Midbrain (tissue), 1 donor: ENCODE measurements at places on chromosomes 6 and 20.

GRCh38 chr20:20797521-20798310 is 85.3 kb upstream of the RALGAPA2 start:
- DNase-seq: no peak

DNA sequence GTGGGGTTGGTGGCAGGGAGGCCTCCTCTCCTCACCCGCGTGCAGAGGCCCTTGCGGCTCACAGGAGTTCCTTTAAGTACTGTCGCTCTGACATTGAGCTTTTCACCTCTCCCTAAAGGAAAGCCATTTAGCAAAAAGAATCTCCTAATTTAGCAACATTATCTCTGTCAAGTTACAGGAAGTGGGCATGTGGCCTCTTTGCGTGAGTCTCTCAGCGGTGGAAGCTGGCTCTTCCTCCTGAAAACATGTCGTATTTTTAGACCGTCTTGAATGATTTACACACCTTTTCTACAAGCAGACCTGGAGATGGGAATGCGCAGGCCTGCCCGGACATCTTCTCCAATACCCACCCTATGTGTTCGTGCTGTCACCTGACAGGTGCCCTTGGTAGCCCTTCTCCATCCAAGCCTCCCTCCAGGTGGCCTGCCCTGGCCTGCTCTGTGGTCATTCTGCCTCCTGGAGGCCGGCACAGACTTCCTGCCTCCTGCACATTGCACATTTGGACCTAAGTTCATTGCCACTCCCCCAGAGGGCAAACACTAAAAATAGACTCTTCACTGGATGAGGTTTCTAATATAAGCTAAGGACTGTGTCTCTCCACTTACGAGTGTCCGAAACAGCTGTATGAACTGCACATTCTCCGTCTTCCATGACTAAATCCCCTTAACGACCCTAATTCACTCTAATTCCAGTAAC is 18.5 kb upstream of the PHACTR3 start:
- no peak for DNase-seq

GRCh38 chr6:114288701-114289495 is 53.9 kb downstream of the HS3ST5 start:
- DNase-seq: peak; percentile 34

DNA sequence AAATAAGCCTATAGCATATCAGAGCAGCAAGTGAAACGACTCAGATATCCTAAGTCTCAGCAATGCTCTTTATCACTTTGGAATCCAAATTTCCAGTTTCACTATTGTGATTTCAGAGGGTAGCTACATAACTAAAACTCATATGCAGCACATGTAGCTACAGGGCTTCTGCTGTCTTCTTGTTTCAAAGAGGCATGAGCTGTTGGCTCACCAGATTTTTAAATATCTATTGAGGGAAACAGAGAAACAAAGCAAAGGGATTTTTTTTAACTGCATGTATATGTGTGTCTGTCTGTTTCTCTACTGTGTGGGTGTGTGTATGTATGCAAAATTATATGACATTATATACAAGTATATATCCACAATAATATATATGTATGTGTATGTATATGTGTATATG is 258.4 kb downstream of the HDGFL1 start:
- no peak for DNase-seq

- peak; percentile 2 for DNase-seq
Measured at GRCh38 chr20:23782366-23782983, 31.7 kb upstream of the CST1 start.

DNA sequence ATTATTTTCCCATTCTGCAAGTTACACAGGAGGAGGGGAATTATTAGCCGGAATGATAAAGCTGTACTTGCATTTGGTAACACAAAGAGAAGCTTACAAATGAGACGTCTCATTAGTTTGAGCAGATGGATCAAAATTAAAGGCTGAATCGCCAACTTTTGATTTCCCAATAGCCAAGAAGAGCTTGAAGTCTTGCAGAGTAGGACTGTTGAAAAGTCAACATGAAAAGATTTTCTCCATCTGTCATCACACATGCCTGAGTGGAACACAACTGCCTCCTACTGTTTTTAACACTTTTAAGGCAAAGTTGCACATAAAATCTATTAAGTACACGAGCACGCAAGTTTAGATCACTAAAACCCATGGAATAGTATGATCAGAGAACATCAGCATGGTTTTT is 176.2 kb downstream of the ASCC3 start:
- DNase-seq: no peak

DNA sequence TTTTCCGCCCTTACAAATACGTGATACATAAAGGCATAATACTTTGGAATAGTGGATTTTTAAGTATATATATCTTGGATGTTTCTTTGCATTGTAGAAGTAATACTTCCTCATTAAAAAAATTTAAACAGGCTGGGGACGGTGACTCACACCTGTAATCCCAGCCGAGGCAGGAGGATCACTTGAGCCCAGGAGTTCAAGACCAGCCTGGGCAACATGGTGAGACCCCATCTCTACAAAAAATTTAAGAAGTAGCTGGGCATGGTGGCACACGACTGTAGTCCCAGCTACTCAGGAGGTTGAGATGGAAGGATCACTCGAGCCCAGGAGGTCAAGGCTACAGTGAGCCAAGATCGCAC is 38.6 kb upstream of the RNF8 start:
- no peak for DNase-seq

DNA sequence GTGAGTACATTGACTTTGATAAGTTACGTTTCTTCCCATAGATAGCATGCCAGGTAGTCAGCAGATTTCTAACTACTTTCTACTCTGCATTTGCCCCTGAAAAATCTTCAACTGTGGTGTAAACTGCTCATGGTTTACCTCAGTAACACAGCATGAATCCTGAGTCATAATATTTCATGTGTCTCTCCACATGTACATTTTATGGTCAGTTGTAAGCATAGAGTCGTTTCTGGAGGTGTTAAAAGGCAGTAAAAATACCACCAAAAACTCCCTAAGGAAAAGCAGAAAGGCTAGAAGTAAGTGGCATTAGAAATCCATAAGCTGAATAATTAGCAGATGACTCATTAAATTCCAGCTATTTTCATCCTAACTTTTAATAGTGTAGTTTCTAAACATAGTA is 4.1 kb upstream of the GPR63 start:
- no peak for DNase-seq

GRCh38 chr6:27642744-27643456 is 170.0 kb upstream of the ZNF184 start:
- DNase-seq: no peak

GRCh38 chr6:45983062-45983461 is 32.6 kb downstream of the CLIC5 start:
- DNase-seq: no peak

GRCh38 chr20:57330998-57331397 is 1.4 kb downstream of the SPO11 start:
- DNase-seq: peak; percentile 62

- DNase-seq: no peak
Measured at GRCh38 chr20:1203630-1204029, 376 bp downstream of the C20orf202 start.

DNA sequence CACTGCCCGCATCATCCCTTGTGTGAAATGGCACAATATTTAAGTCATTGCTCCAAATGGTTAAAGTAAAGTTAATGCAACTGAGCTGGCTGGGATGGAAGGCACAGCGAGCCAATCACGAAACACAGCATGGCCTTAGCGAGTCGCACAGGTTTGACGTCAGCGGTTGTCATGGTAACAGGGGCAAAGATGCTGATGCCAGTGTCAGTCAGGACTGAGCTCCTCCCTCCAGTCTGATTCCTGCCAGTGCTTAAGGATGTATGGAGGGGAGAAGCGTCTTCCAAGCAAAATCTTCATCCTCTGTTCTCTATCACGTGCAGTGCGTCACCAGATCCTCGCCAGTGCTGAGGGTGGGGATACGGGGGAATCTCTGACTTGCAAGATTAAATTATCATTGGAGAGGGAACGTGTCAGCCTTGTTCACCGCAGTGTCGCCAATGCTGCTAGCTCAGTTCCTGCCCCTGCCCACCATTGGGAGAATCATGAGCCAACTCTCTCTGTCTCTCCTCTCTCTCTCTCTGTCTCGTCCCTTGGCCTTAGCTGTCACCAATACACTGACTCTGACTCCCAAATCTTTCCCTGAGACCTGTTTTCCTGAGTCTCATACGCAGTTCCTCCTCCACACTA is 24.5 kb downstream of the TSPYL4 start:
- DNase-seq: peak; percentile 94

GRCh38 chr6:128337619-128338018 is 182.8 kb downstream of the PTPRK start:
- no peak for DNase-seq

DNA sequence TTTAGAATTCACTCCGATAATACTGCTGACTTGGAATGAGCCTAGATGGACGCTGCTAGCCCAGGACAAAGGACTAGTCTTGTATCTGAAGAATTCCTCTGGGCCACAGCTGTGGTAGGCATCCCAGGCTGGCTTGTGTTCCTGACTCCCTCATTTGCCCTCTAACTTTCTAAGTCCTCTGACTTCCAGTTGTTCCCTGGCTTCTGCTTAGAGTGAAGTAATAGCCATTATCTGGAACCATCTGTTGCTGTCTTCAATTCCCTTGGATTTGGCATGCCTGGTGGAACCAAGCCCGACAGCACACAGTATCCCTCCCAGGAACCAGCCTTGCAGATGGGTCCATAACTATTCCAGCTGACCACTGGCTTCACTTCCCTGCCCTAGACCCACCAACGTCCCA is 376.0 kb downstream of the SYNE1 start:
- no peak for DNase-seq

- no peak for DNase-seq
Measured at GRCh38 chr6:49909563-49909962, 43.2 kb upstream of the CRISP1 start.

GRCh38 chr6:20415712-20416454 is 14.2 kb downstream of the E2F3 start:
- DNase-seq: no peak

DNA sequence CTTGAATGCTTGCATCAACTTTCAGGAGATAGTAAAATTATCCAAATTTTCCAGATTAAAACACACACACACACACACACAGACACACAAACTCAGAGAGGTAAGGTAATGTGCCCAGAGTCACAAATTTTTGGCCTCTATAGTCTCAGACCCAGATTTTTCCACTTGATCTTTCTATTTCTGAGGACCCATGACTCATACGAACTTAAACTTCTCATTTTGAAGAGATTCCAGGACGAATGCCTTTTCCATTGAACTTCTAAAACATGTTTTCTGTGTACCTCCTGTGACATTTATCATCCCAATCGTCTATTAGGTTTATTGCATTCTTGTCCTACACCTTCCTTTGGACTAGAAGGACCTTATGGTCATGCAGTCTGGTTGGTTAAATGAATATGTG is 172.9 kb upstream of the COL21A1 start:
- no peak for DNase-seq
